Left ventricle myocardium superior (tissue), 1 donor: ENCODE measurements at places on chromosomes 3 and 15.

- peak; percentile 72 for DNase-seq
Observed at GRCh38 chr15:92801774-92802464, 98.2 kb upstream of the CHD2 start.

DNA sequence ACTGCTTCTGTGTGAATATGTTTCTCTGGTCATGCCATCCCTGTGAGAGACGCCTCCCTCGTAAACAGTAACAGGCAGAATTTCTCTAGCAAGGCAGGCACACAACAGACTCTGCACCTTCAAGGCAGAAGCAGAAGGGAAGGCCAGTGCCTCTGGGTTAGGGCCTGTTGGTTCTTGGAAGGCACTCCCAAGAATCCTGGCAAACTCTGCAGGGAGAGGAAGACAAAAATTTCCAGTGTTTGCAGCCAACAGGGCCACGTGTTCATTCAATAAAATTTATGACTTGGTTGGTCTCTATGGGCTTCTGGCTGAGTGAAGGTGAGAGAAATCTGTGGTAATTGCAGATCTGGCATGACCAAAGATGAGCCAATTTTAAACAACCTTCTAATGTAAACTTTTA, 39.3 kb downstream of the NFKBIZ start:
- DNase-seq = no peak

GRCh38 chr3:114582929-114583328, 289.1 kb downstream of the TIGIT start:
- DNase-seq = no peak

GRCh38 chr15:90881978-90882721, 2.2 kb upstream of the FES start:
- DNase-seq = no peak

- no peak for DNase-seq
Observed at GRCh38 chr3:27423463-27423862, 54.3 kb upstream of the NEK10 start.

- DNase-seq = no peak
Observed at GRCh38 chr3:157104928-157105652, 54.9 kb downstream of the CCNL1 start.

DNA sequence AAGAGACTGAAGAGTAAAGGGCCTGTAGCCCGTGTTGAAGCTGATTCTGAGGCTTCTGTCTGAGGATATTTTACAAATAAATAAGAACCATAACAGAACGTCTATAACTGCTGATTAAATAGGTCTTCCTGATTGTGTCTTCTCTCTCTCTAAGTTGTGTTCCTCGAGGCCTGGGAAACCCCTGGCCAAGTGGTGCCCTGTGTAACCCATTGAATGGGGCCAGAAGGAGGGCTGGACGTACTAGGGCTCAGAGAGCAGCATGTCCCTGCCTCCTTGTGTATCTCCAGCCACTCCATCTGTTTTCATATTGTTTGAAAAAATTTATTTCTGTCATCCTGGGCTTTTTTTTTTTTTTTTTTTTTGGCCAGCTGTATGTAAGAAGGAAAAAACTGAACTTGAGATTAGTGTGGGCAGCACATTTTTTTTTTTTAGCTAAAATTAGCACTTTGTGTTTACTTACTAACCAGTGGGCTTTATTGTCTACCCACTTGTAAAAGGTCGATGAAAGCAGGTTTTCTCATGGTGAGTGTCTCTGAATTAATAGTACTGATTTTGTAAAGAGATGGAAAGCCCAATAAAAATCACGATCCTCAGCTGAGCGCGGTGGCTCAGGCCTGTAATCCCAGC, 10.7 kb downstream of the DHX30 start:
- DNase-seq = no peak

GRCh38 chr3:23810343-23811184, 4.8 kb downstream of the UBE2E1 start:
- peak; percentile 72 for DNase-seq

GRCh38 chr15:67148196-67148701, 82.8 kb downstream of the SMAD3 start:
- DNase-seq = no peak

DNA sequence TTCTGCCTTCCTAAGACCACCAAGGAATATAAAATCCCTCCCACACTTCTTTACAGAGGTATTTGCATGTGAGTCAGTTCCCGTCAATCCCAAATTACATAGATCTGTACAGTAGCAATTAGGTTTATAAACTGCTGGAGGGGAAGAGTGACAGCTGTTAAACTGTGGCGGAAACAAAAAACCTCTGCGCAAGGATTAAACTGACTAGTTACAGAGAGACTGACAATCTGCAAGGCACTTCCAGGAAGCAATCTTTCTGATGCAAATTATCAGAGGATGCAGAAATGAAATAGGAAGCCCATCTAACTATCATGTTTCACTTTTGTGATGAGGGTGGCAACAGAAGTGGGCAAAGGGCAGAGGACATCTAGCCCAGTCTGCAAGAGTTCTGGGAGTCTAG, 150.4 kb downstream of the RTP4 start:
- no peak for DNase-seq

DNA sequence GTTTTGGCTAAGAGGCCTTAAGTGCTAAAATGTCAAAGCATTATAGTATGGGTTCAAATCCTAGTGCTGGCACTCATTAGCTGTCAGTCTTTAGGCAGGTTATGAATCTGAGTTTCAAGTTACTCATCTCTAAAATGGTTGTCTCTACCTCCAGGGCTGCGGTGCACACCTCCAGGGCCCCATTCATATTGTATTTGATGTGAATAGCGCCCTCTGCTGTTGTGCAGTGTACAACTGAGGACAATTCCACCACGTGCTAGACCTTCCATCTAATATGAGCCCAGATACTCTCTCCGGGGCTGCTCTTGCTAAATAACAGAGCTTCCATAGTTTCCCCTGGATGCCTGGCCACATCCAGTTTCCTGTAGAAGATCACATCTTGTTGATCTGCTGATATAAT, 54.3 kb downstream of the OXNAD1 start:
- no peak for DNase-seq

DNA sequence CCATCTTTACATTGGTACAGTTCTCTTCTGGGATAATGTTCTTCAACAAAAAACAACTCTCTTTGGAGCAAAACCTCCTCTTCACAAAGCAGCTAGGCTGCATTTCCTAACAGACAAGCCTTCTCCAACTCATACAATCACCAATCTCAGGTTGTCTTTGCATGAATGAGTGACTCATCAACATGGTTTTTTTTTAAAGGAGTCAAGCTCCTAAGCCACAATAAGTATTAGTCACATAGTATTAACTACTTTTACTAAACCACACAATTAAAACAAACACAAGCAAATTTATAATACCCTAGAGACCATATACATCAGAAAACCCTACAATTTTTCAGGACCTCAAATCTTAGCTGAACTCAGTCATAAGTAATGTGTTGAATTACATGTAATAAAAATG, 137.4 kb downstream of the TBC1D5 start:
- no peak for DNase-seq

DNA sequence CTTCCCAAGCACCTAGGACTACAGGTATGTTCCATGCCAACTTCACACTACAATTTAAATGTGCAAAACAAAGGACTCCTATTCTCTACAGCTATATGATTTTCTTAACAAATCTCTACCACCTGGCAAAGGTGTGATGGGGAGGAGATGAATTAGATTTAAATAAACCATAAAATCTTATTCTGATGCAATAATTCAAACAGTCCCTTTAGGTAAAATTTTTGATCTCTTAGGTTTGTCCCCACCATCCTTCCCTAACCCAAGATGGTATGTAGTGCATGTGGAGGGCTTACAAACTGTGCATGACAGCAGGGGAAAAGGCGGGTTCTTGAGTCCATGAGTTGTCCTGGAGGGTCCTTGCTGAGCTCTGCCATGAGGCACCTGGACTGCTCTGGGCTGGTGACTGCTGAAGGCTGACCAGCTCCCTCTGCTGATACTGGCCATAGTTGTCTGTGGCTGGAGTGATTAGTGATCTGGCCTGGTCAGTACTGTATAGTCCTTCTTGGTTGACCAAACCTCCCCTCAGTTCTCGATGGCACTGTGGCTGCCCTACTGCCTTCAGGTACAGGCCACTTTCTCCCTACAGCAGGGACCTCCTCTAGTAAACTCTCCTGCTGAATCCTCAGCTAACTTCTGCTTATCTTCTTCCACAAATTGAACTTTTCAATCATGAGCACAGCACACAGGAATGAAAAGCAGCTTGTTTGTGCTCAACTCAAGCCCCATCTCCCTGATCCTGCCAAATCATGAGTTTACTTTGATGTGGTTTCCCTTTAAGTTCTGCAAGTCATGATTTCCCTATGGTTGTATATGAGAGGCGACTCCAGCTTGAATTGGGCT, 30.1 kb downstream of the CFAP161 start:
- no peak for DNase-seq

DNA sequence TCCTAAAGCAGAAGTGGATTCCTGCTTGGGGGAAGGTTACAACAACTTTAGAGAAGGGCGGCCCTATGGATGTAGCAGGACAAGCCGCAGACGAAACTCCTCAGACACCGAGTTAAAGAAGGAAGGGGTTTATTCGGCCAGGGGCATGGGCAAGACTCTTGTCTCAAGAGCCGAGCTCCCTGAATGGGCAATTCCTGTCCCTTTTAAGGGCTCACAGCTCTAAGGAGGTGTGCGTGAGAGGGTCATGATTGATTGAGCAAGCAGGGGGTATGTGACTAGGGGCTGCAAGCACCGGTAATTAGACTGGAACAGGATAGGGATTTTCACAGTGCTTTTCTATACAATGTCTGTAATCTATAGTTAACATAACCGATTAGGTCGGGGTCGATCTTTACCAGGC, 879 bp upstream of the PDHB start:
- DNase-seq = no peak

- DNase-seq = no peak
Observed at GRCh38 chr3:48437812-48438211, 2.1 kb downstream of the CCDC51 start.

GRCh38 chr3:16392717-16393116, 120.8 kb downstream of the RFTN1 start:
- no peak for DNase-seq

- no peak for DNase-seq
Observed at GRCh38 chr3:72287956-72288355, 503.0 kb upstream of the PROK2 start.

GRCh38 chr3:44968447-44968858, 7.5 kb downstream of the ZDHHC3 start:
- no peak for DNase-seq

GRCh38 chr3:59135096-59135495, 85.3 kb upstream of the CFAP20DC start:
- no peak for DNase-seq

DNA sequence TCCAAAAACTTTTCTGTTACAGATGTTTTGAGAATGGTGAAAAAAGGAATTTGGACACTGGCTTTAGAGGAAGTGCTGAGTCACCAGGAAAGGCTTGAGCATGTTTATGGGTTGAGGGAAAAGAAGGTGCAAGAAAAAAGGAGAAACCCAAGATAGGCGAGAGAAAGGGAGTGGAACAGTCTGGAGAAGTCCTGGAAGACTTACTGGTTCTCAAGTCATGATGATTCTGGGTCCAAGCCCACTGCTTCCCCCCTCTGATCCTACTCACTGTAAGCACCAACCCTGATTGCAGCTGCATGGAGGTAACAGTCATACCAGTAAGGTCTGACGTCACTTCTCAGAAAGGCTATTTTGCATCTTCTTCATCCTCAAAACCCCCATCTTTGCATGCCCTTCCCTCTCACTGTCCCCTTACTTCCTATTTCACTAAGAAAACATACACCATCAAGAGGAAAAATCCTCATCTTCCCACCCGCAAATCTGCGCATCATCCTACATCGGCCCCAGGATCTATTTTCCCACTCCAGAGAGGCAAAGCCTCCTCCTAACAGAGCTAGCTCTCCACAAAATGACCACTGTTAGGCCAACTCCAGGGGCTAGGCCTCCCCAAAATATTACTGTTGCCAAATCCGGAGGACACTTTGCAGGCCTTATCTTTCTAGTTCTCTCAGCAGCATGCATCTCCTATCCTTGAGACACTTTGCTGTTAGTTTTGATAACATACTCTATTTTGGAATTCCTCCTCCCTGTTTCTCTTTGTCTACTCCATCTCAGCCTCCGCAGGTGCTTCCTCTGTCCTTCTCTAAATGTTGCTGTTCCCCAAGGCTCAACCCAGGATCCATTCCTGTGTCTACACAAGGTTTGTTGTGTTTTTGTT, 3.2 kb upstream of the ATP13A3 start:
- DNase-seq = no peak

- no peak for DNase-seq
Observed at GRCh38 chr3:144900366-144900765, 928.7 kb downstream of the DIPK2A start.

GRCh38 chr3:16670191-16670590, 65.0 kb upstream of the DAZL start:
- no peak for DNase-seq

DNA sequence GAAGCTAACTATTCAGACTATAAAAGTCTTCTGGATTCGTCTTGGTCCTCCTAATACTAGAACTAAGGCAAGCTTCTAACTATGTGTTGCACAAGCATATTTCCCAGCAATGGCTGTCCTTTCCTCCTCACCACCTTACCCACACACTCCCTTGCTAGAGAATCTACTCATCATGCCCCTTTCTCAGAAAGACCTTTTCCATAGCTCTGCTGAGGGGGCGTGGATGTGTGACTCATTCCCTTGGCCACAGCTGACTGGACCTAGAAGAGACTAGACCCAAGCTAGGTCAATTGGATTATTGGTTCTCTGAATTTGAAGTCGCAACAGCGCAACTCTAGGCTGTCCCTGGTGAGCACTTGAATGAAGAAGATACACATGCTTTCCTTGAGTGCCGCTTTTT, 47.1 kb downstream of the ERC2 start:
- no peak for DNase-seq

DNA sequence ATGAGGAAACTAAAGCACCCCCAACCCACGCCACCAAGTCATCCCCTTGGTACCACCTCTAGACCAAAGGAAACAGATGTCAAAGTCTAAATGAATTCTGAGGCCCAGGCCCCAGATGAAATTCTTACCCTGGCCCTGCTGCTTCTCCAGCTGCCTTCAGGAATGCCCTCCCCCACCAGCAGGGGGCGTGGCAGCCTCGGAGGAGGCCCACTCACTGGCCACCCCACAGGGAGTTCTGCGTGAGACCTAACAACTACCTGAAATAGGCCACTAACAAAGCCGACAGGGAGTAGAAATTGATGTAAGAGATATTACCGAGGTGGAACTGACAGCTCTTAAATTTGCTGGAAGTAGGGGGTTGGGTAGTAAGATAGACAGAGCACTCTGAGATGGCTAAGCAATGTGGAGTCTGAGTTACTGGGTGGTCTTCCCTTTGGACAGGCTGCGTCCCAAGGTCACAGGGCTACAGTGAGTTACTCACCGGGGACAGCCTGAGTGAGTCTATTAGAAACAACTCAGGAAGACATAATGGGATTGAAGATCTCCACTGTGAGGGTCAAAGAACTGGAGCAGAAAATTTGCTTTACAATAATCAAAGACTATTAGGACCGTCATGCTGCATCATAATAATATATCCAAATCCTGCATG, 240.7 kb downstream of the SHOX2 start:
- DNase-seq = no peak

DNA sequence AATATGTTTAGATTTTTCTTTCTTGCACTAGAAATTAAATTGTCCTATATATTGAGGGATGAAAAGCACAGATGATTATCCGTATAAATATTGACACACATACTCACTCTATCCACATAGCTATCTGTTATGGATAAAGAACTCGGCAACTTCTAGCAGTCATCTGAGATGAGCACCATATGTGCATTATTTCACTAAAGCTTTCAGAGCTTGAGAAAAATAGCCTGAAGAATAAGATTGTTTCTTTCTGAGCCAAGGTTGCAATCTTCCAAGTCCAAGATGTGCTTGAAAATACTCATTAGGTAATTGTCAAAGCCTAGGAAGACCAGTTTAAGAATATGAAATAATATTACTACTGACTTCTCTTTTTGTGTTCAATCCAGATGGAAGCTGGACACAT, 40.5 kb downstream of the COL8A1 start:
- DNase-seq = no peak
